ENCODE measurements at places on chromosomes 7 and 10. TPM values are rescaled to one million over a fixed set of nuclear protein-coding genes. Genes with fewer than 3 reads are reported as not detected.
A peak's percentile ranks its signal among the peaks of the same experiment; 100 is the strongest.

GRCh38 chr10:61319386-61320256 lies 133.6 kb downstream of the TMEM26 start:
- DNase-seq = no peak

GRCh38 chr10:110858297-110858934 lies 13.3 kb upstream of the PDCD4 start:
- DNase-seq = no peak

- no peak for DNase-seq
Observed at GRCh38 chr7:22351878-22352277, 5.1 kb downstream of the RAPGEF5 start.

The SLC18A2 gene
- total RNA-seq = 0.05 TPM

GRCh38 chr7:107387128-107387527 lies 82.7 kb upstream of the GPR22 start:
- peak; percentile 61 for DNase-seq

DNA sequence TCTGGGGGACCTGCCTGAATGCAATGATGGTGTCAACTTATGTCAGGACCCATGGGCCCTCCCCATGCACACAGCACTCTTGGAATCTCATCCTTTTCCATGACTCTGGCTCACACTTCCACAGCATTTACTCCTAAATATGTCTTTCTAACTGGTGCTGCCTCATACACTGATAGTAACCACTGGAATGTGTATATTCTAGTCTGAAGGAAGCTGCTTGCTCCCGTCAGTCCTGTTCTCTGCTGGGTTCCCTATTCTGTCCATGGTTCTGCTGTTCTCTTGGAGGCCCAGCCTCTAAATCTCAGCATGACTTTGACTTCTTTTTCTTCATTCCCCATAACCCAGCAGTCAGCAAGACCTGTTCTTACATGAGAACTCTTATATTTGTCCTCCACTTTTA lies 1055.1 kb downstream of the KCNMA1 start:
- DNase-seq = no peak

DNA sequence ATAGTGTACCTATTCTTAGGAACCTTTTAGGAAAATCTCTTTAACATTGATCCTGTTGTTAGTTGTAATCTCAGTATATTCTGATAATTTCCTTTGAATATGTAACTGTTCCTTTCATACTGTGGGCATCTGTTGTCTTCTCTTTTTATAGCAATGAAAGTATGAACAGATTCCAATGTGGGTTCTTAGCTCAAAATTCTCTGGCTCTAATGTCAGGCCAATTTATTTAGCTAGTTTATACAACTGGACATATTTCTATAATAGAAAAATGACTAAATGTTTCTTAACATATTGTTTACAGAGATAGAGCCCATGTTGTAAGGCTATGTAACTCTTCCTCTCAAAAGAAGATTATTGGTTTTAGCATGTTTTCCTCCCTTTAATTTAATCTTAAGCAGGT lies 363.2 kb downstream of the AUTS2 start:
- no peak for DNase-seq

The SPDYE11 gene
- total RNA-seq = not detected

The TACC2 gene
- 400 TPM for total RNA-seq

GRCh38 chr7:81482600-81483186 lies 287.2 kb downstream of the HGF start:
- no peak for DNase-seq

The LMOD2 gene
- 888 TPM for total RNA-seq

DNA sequence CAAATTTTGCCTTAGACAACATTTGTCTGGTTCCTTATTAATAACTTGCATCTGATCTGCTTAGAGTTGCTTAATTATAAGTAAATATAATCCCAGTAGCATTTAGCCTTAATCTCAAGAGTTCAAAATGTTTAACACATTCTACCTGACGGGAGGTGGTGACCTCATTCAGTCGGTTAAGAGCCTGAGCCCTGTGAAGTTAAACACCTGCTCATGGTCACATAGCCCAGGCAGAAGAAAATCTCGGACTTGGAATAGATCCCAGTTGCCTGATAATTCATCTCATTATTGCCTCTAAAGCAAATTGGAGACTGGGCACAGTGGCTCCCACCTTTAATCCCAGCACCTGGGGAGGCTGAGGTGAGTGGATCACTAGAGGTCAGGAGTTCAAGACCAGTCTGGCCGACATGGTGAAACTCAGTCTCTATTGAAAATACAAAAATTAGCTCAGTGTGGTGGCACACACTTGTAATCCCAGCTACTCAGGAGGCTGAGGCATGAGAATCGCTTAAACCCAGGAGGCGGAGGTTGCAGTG lies 18.6 kb upstream of the ASCC1 start:
- no peak for DNase-seq

The CDC14C gene
- total RNA-seq = not detected

The KNDC1 gene
- 0.11 TPM for total RNA-seq

The POM121C gene
- total RNA-seq = 20.9 TPM

GRCh38 chr10:116768786-116769185 lies 26.4 kb upstream of the HSPA12A start:
- no peak for DNase-seq

GRCh38 chr7:157278791-157279724 lies 57.7 kb upstream of the DNAJB6 start:
- peak; percentile 83 for DNase-seq

DNA sequence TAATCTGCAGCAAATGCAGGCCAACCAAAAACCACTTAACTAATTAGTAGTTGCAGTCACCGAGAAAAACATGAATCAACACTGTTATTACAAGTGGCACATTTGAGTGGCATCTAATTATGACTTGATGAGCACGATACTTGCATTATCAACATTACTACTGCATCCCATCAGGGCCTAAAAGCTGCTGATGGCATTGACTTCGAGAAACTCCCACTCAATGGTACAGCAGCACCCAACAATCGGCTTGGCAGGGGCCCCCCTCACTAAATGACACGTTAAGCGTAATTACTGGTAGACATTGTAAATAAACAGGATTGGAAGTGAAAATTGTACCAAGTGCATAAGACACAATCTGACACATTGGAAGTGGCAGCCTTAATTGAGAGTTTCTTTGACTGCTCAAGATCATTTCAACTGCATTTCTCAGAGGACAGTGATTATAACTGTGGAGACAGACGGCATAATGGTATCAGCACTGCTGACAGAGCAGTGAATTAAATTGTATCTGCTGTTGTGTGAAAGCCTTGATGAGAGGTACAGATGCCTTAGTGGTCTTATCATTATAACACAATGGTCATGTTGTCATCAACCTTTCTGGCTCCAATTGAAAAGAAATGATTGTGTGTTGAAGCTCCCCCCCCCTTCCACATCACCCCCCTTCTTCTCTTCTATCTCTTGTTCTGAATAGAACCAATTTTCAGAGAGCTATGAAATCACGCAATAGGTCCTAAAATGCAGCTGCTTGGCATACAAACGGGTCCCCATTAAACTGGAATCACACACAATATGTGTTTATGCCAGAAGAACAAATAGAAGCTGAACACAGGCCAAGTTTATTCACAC lies 43.4 kb downstream of the SHTN1 start:
- DNase-seq = no peak

Measured in left ventricle myocardium inferior (tissue), 1 donor.